ENCODE measurements at places on chromosomes 2 and 18.
A peak's percentile ranks its signal among the peaks of the same experiment; 100 is the strongest.

- DNase-seq = no peak
These were observed 16.3 kb downstream of the FOSL2 start for GRCh38 chr2:28408764-28409599.

GRCh38 chr2:170222298-170222697, 44.4 kb downstream of the MYO3B start:
- peak; percentile 44 for DNase-seq

- DNase-seq = no peak
These were observed 266.6 kb upstream of the SIX2 start for GRCh38 chr2:45275806-45276205.

DNA sequence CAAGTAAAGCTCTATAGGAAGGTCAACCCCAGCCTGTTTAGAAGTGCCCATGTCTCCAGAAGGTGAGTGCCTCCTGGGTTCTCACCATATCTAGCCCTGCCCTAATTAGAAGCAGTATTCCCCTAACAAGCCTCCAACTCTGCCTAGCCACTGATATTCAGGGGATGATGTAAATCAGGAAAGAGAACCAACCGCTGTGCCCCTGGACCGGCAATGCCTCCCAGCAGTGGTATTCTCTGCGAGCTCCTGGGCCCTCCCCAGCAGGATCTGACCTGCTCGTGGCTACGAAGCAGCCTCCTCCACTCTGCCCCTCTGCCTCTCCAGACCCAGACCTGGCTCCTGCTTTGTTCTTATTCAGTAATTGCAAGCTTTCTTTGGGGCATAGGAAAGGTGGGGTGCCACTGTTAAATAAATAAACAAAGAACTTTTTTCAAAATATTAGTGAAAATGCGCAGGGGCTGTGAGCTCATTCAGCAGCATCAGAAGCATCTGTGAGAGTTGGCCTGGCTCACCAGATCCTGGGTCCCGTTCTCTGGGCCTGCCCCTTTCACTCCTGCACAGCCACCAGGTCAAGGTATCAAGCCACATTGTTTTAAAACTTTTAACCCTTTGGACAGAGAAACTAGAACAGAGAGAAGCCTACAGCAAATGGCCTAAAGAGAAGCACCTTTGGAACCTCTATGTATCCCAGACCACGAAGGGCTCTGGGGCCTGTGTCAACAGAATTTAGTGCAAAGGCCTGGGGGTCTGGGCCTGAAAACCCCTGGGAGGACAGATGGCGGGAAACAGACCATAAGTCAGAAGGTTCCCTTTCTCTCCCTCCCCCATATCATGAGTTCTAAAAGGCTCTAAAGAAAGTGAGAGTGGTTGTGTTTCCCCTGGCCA, 11.9 kb downstream of the MREG start:
- DNase-seq = no peak

DNA sequence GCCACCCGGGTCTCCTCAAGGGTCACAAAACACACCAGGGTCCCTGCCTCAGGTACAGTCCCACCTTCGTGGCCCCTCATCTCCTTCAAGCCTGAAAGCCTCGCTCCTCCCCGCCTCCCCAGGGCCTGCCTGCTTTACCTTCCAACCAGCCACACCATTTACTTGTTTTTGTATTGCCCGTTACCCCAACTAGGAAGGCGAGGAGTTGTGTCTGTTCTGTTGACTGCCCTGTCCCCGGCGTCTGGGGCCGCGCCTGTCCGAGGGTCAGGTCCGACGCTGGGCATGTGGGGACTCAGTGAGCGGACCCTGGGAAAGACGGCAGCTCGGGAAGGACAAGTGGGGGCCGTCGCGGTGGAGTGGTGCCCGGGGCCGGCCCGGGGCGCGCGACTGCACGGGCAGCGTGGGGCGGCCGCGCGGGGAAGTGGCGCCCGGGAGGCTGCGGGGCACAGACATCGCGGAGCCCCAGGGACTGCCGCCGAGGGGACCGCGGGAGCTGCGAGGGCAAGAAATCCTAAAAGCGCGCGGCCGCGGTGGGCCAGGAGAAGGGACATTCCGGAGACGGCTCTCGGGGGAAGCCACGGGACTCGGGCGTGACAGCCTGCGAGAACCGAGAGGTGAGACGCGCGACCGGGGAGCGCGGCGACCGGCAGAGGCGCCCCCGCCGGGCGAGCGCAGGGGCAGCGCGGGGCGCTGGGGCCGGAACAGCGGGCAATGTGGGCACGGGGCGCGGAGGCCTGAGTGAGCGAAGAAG, 797 bp upstream of the GRHL1 start:
- peak; percentile 70 for DNase-seq

- DNase-seq = no peak
These were observed 11.6 kb upstream of the PSD4 start for GRCh38 chr2:113162173-113162572.

GRCh38 chr18:48250362-48250907, 158.7 kb downstream of the ZBTB7C start:
- DNase-seq = no peak

DNA sequence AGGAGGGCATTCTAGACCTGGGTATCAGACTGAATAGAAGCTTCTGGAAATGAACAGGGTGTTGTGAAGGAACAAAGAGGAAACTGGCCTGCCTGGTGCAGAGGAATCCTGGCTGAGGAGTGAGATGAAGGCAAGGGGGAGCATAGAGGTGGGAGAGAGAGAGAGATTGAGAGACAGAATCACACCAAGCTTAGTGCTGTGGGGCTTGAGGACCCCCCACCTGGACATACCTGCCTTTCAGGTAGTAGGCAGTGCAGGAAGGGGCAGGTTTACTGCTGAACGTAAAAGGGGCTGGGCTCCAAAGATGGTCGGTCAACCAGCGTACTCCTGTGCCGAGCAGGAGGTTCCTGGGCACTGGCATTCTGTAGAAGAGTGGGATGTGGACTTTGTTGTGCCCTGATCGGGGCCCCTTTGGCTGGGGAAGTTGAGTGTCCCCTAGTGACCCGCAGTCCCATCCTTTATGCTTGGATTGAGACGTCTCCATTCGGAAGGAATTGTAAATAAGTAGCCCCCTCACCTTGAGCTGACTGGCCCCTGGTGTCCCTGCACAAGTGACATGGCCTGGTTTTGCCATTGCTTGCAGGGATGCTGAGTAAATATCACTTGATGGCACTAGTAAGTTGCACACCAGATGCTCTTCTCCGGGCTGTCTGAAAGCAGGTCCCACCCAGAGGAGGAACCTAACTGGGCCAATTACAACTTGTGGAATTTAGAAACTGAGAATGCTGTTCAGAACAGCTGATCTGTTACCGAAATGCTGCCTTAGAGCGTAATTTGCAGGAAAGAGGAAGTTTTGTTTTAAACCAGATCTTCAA, 1.4 kb downstream of the UBE2F start:
- peak; percentile 83 for DNase-seq

All from adipocyte (in vitro differentiated cells).